ENCODE measurements at places on chromosomes 13 and 19.

DNA sequence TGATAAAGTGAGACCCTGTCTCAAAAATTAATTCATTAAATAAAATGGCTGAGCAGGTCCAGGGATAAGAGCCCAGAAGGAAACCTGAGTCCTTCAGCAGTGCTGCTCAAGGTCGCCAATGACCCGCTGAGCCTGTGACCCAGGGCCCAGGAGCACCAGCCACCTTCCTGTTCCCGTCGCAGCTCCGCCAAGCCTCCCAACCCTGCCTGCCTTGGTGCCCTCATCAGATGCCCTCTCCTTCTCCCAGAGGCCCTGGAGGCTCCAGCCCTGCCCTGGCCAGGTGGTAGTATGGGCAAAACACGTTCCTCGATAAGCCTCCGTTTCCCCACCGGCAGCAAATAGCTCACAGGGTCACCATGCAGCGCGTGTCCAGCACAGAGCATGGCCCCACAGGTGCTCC is 2.6 kb downstream of the REXO1 start:
- no peak for DNase-seq

GRCh38 chr13:21150013-21150412 is 26.3 kb downstream of the SKA3 start:
- DNase-seq: no peak

DNA sequence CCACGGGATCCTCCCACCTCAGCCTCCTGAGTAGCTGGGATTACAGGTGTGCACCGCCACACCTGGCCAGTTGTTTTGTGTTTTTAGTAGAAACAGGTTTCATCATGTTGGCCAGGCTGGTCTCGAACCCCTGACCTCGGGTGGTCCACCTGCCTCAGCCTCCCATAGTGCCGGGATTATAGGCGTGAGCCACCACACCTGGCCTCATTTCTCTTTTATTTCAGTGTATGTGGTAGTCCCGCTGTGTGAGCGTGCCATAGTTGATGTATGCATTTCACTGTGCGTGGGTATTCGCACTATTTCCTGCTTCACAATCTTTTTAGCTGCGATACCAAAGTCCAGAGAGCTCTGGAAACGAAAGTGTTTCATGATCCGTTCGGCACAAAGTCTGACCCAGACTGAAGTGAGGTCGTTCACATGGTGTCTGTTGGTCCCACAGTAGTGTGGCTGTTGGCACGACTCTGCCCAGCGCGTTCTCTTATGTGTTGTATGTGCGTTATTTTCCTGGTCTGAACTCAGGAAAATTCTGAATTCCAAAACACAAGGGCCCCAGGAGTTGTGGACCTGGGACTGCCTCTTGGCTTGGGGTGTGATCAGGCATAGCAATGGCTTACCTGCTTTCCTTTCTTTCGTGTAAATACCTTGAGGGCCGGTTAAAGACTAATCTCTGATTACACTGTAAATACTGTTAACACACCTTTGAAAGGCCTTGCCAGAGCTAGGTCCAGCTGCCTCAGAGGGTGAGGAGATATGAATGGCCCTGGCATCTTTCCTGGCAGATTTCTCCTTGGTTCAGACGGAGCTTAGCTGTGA is 8.6 kb downstream of the EPN1 start:
- DNase-seq: no peak

GRCh38 chr19:36136964-36137686 is 2.7 kb upstream of the CAPNS1 start:
- no peak for DNase-seq

- no peak for DNase-seq
These were observed at the start of gene KLK6 for GRCh38 chr19:50969413-50969760. KLK6 (minus strand) TSS chr19:50969591; CDS start chr19:50968104, 1,487 bp downstream.

DNA sequence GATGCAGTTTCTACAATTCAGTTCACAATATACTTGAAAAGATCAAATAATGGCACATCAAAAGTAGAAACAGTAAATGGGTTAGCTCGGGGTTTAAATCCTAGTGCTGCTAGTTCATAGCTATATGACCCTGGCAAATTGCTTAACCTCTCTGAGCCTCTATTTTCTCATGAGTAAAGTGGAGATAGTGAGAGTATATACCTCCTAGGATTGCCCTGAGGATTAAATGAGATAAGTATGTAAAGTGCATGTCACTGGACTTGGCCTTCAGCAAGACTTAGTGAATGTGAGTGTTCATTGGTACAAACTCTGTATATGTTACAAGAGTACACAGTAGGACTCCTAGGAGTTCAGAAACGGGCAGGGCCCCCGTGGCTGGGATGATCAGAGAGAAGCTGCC is 248.3 kb downstream of the DLEU7 start:
- DNase-seq: no peak

GRCh38 chr19:49393881-49394280 is 5.8 kb downstream of the KASH5 start:
- DNase-seq: no peak

Measured in activated CD8-positive, alpha-beta memory T cell treated with anti-CD3 and anti-CD28 coated beads for 4 hours (primary cell).